ENCODE measurements at places on chromosomes 12 and 14.

DNA sequence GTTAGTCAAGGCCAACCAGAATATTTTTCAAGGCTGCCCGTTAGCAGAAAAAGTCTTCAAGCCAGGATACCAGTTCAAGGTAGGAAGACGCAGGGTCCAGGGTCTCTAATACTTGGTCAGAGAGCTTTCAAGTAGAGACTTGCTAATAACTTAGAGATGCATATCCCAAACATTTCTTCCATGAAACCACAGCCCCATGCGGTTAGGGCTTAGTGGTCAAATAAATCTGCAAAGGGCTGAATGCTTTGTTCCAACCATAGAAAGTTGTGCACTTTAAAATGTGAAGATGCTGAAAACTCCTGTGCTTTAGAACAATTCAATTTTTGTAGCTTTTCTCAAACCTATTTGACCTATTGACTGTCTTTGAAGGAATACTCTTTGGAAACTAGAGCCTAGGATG, 208.9 kb downstream of the PIK3C2G start:
- no peak for DNase-seq

GRCh38 chr14:68749487-68750475, 43.1 kb downstream of the ZFP36L1 start:
- DNase-seq: no peak

- peak; percentile 22 for DNase-seq
These were observed 47.9 kb downstream of the GALC start for GRCh38 chr14:87944987-87945604.

DNA sequence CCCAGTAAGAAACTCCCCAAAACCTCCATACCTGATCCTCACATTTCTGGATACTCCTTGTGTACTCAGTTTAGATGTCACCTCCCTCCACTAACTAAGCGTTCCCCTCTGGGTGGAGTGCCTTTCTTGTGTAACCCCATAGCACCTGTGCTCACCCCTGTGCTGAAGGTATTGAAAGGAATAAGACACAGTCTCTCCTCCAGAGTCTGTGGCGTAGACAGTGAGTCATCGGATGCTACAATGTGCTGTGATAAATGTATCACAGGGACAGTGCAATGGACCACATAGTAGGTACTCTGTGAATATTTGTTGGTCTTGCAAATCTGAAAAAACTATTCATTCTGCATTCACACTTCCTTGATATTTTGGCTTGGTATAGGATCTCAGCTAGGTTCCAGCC, 30.8 kb downstream of the TSPAN9 start:
- DNase-seq: no peak

DNA sequence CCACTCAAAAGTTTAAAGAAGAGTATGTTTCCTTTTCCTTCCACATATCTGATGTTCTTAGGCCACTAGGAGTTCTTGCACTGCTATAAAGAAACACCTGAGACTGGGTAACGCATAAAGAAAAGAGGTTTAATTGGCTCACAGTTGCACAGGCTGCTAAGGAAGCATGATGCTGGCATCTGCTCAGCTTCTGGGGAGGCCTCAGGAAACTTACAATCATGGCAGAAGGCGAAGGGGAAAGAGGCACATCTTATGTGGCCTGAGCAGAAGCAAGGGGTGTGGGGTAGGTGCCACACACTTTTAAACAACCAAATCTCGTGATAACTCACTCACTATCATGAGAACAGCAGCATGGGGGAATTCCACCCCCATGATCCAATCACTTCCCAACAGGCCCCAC, 7.7 kb upstream of the CRADD start:
- no peak for DNase-seq

DNA sequence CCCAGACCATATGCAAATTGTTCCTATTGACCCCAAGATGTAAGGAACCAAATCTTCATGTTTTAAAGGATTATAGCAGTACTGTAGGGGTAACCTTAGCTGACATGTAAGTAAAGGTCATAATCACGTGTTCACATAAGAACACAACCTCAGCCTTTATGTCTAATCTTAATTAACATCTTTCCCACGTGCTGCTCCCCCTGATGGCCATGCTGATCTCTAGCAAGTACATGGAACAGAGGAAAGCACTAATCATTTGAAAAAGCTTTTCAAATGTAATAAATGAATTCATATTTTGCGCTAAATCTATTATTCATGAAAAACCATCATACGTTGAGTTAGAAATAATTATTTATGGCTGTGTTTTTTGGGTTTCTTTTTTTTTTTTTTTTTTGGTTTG, 30.5 kb upstream of the ITPR2 start:
- no peak for DNase-seq

- DNase-seq: no peak
These were observed 4.4 kb upstream of the P2RX4 start for GRCh38 chr12:121205491-121205890.

DNA sequence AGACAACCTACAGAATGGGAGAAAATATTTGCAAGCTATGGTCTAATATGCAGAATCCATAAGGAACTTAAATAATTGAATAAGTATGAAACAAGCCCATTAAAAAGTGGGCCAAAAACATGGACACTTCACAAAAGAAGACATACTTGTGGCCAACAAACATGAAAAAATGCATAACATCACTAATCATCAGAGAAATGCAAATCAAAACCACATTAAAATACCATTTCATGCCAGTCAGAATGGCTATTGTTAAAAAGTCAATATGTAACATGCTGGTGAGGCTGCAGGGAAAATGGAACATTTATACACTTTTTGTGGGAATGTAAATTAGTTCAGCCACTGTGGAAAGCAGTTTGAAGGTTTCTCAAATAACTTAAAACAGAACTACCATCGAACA, 945.4 kb upstream of the FLRT2 start:
- no peak for DNase-seq

DNA sequence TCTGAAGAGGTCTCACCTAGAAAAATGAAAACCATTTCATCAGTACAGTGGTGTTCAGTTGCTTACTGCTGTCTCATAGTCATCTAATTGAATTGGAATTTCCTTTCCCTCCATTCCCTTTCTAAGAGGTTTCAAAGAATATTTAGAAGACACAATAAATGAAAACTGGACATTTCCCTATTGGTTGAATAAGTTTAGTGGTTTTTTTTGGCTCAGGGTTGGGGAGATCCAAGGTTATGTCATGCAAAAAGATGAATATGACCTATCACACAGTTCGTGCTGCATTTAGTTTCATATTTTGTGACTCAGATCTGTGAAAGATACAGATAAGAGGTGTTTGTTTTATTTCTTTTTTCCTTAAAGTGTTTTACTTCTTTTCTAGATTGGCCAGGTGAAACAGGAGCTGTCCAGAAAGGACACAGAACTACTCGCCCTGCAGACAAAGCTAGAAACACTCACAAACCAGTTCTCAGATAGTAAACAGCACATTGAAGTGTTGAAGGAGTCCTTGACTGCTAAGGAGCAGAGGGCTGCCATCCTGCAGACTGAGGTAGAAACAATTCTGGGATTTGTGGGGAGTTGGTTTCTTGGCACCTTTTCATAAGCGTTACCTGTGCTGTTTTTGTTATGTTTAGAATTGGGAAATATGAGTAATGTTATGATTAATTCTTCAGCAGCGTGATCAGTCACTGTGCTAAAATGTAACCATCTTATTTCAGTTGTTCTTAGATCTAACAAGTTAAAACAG, 124.6 kb downstream of the ERC1 start:
- peak; percentile 88 for DNase-seq

DNA sequence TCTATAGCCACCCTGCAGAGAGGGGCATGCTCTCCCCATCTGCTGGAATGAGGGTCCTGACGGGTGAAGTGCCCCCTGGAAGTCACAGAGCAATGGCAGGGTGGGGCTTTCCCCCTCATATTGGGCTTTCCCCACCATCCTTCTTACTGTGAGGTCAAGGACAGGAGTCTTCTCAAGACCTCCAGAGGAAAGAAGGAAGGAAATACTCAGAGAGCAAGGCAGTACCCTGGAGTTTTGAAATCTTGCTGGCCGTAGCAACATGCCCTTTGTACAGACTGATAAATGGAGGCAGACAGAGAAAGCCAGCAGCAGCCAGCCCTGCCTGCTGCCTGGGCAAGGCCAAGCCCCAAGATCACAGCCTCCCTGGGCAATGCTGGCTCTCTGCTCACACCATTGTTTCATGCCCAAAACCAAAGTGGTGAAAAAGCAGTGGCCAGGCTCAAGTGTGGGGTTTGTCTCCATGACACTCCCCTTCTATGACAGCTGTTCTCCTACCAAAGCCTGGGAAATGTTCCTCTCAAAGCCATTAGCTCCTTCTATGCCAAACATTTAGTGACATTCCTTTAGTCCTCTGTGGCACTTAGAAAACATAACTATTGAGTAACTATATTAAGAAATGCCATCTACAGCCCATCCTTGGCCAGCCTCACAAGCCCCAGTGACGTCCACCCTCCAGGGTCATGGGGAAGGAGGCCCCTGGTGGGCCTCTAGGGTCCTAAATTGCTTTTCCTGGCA, 13.2 kb upstream of the ITPK1 start:
- no peak for DNase-seq

GRCh38 chr12:59886131-59886733, 290.4 kb downstream of the SLC16A7 start:
- DNase-seq: no peak

DNA sequence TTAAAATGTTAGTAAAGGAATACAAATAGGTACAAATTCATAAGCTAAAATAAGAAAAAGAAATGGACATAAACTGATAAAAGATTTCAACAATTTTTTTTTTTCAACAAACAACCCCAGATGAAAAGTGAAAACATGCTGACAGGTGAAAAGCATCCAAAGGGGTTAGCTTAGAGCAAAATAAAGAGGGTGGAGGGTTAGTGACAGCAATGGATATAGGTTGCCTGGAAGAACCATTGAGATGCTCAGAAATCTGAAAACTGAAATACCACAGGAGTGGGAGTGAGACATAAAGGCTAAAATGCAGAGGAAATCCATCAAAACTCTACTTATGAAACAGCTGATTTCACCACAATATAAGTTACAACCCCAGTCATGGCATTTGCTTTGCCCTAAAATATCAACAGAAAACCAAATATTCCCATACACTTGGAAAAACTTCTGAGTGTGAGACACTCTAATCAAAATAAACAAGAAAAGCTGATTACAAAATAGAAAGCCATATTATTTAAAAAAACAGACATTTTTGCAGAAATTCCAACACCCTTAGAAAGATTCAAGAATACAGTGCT, 136.3 kb upstream of the PLEKHG7 start:
- no peak for DNase-seq

GRCh38 chr12:66051361-66051760, 79.2 kb downstream of the LLPH start:
- DNase-seq: no peak

DNA sequence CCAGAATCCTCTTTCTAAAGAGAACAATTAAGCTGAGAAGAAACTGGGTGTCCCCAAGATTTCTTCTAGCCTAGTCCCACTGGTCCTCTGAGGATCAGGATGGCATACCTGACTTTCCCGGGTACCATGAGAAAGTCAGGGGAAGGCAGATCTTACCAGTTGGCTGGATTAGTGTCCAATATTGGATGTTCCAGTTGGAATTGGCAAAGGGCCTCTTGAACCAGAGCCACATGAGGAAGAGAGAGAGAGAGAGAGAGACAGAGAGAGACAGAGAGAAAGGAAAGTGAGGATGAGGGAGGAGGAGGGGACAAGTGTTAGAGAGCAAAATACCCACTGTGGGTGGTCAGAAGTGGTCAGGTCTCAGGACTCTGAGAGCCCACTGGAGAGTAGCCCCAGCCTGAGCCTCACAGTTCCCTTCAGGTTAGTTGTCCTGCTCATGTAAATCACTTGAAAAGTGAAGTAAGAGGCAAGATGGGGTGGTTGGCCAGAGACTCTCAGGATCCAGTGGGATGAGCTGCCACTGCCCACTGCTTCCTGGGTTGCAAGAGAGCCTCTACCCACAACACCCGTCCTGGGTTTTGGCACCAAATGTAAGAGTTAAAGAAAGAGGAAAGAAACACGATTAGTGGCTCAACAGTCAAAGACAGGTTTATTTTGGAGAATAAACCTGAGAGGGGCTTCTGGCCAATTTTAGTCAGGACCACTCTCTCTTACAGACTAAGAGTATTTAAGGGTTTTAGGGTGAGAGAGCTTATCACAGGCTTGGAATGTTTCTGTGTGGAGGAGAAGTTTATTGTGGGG, 28.4 kb upstream of the A2M start:
- DNase-seq: no peak

DNA sequence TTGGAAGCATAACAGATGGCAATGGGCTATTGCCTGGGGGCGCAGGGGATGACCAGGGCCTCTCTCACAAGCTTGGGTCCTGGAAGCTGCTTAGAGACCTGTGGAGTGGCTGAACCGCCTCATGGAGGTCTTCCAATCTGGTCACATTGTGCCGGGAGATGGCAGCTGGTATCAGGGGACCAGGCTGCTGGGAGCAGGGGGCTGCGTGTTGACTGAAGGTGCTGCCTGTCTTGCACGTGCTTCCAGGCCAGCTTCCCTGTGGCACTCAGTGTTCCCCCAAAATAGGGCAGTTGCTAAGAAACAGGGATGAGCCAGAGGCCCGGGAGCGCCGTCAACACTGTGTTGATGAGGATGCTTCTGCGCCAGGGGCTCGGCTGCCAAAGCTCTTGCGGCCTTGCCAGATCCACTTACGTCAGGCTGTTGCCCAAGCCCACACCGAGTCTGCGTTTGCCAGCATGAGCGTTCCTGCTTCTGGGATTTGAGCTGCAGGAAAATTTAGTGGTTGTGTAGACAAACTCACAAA, 39.8 kb downstream of the ELK3 start:
- peak; percentile 55 for DNase-seq

DNA sequence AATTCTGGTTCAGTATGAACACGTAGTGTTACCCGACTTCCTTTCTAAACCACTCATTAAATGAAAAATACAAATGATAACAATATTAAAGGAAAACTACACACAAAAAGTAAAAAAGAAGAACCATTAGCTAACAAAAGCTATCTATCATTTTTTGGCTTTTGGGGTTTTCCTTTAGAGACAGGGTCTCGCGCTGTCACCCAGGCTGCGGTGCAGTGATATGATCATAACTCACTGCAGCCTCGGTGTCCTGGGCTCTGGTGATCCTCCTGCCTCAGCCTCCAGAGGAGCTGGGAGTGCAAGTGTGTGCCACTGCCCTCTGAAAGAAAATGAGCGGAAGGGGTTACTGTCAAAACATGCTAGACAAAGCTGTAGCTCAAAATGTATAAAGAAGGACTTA, 238.2 kb upstream of the AVPR1A start:
- no peak for DNase-seq

DNA sequence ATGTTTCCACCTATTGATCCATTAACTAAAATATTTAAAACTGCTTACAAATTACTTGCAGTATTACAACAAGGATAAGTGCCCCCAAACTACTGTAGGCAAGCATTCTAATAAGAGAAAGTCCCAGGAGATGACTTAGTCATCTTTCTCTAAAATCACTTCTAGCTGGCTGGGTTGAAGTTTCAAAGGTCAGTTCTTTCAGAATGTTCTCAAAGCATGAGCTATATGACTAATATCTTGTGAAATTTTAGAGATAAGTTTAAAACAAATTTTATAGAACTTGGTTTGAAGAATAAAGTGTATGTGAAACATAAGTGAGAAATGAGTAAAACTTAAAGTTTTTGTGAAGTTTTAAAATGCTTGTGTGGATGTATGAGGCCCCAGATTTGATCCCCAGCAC, 24.3 kb upstream of the OR6J1 start:
- DNase-seq: no peak

Data from HS-5 (cell line).